ENCODE measurements at places on chromosomes 7 and 10. TPM values are rescaled to one million over a fixed set of nuclear protein-coding genes. Genes with fewer than 3 reads are reported as not detected.

FANK1 gene
- polyA plus RNA-seq, result 4.3 TPM

EGFR gene
- polyA plus RNA-seq, result 16.1 TPM

HECW1 gene
- polyA plus RNA-seq, result 0.11 TPM

HTR5A gene
- polyA plus RNA-seq, result not detected

AGAP5 gene
- polyA plus RNA-seq, result 7.5 TPM

C10orf95 gene
- 0.37 TPM for polyA plus RNA-seq

MMP21 gene
- 0.02 TPM for polyA plus RNA-seq

ABCC2 gene
- 0.35 TPM for polyA plus RNA-seq

CTAGE4 gene
- 3.2 TPM for polyA plus RNA-seq

ZNF12 gene
- 7.9 TPM for polyA plus RNA-seq

PDZD7 gene
- 0.11 TPM for polyA plus RNA-seq

TDRD1 gene
- 0.08 TPM for polyA plus RNA-seq

MYH16 gene
- polyA plus RNA-seq, result not detected

MACROH2A2 gene
- 17.4 TPM for polyA plus RNA-seq

Measured in esophagus (tissue), 2 donors.